ENCODE measurements at places on chromosomes 4 and X.

- no peak for DNase-seq
These were observed 89.7 kb upstream of the KDR start for GRCh38 chr4:55215087-55215486.

DNA sequence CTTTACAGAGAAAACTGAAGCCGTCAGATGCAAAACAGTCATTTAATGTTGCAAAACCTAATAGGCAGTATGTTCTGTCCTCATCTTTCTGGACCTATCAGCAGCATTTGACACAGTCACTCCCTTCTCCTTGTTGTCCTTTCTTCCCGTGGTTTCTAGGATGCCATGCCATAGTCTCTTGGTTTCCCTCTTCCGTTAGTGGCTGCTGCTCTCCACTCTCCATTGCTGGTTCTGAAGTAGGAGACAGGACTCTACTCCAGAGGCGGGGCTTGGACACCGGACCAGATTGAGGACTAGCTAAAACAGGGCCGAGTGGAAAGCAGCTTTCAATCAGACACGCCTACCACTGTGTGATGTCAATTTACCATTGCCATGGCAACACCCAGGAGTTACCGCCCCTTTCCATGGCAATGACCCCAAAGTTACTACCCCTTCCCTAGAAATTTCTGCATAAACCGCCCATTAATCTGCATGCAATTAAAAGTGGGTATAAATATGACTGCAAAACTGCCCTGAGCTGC lies 88.8 kb upstream of the CCDC160 start:
- DNase-seq = no peak

- DNase-seq = no peak
These were observed 45.4 kb downstream of the RASL11B start for GRCh38 chr4:52907510-52907909.

DNA sequence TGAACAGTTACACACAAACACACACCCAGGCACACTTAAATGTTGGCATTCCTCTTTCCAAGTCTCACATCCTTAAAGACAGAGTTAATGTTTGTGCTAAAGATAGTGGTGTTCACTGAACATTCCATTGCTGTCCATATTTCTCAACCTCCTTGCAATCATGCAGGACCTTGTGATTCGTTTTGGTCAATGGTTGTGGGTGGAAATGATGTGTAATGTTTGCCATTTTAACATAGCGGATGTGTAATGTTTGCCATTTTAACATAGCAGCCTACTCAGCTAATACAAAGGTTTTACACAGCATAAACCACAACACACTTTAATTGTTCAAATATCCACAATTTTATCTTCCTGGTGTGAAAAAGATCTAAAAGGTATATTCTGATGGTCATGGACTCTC lies 93.9 kb downstream of the CEP44 start:
- DNase-seq = no peak

DNA sequence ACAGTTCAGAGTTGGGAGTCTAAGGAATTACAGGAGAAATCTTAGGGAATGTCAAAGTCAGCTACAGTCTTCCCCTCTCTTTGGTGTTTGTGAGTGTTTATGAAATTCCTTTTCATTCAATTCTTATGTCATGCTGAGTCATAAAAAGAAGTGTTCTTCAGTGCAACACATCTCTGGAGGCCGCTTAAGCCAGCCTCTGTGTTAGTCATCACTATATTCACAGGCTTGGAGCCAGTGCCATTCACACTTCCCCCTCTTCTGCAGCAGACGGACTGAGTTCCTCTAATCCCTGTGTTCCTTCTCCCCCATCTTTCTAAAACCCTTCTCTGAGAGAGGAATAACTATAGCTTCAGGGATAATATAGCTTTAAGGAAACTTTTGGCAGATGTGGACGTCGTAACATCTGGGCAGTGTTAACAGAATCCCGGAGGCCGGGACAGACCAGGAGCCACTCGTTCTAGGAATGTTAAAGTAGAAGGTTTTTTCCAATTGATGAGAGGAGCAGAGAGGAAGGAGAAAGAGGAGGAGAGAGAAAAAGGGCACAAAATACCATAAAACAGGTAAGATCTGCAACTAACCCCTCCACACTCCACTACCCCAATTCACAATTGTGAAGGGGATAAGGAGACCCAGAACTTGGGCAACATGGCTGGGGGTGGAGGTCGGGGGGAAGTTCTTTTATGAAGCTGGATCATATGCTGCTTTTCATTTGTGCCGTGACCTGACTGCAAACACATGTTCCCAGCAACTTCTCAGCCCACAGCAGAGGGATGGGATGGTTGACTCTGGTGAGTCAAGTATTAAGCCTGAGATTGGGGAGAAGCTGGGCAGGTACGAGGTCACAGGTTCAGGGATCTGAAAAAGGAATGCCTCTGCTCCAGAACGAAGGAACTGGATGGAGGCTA lies at the start of gene SRPX2:
TSS of gene SRPX2 (plus strand) at position 244 of the 905 bp plus-strand sequence. CDS start 2,124 bp downstream, outside the sequence.
- no peak for DNase-seq

Data from stimulated activated CD8-positive, alpha-beta memory T cell treated with anti-CD3 and anti-CD28 coated beads, Interleukin-15, amount 100 ng/mL, for 4 hours (primary cell).